ENCODE measurements at places on chromosomes 6 and 20.

DNA sequence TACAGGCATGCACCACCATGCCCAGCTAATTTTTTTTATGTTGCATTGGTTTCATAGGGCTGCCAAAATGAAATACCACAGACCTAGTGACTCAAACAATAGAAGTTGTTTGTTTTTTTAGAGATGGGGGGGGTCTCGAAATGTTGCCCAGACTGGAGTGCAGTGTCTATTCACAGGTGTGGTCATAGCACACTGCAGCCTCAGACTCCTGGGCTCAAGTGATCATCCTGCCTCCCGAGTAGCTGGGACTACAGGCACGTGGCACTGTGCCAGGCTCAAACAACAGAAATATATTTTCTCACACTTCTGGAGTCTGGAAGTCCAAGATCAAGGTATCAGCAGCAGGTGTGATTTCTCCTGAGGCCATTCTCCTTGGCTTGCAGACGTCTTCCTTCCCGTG, 6.6 kb upstream of the SLC16A10 start:
- DNase-seq: no peak

DNA sequence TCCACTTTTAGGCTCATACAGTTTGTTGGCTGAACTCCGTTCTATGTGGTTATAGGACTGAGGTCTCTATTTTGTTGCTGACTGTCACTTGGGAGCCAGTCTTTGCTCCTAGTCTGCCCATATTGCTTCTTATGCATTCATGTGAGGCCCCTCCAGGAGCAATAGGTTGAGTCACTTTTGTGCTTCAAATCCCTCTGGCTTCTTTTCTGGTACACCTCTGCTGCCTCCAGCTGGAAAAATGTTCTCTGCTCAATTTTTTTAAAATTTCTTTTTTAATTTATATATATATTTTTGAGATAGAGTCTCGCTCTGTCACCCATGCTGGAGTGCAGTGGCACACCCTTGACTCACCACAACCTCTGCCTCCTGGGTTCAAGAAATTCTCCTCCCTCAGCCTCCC, 42.7 kb upstream of the NOX3 start:
- DNase-seq: no peak

GRCh38 chr20:19699180-19699971, 58.7 kb upstream of the RIN2 start:
- DNase-seq: no peak

DNA sequence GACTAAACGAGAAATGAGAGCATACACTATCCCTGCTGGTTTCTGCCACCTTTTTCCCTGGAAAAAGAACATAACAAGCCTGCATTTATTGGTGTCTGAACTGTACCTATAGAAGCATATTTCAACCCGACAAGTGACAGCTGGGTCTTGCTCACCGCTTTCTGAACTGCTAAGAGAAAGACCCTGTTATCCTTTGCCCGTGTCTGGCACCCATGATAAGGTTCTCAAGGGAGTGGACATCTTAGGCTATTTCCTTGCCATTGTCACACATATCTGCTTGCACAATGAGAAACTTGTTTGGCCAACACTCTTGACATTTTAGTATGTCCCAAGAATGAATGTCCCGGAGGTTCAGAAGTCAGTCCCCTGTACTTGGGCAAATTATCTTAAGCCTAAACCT, 19.3 kb downstream of the RIPOR2 start:
- no peak for DNase-seq

DNA sequence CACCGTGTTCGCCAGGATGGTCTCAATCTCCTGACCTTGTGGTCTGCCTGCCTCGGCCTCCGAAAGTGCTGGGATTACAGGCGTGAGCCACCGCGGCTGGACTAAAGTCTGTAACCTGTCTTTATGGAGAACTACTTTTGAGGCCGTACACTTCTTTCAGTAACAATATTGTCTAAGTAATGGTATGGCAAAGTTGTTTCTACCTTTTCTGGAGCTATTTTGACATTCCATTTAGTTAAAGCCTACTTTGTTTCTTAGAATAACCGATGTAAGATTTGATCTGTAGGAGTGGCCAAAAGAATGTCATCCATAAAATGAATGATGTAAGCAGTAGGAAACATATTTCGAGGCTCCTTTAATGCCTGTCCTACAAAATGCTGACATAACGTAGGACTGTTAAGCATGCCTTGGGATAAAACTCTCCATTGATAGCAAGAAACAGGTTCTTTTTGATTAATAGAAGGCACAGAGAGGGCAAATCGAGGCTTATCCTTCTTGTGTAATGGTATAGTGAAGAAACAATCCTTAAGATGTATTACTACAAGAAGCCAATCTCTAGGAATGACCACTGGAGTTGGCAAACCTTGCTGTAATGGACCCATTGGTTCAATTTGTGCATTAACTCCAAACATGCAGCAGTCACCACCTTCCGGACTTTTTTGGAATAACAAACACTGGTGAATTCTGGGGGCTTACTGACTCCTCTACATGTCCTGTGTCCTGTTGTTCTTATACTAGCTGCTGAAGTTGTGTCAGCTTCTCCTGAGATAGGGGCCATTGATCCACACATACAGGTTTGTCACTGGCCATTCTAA, 35.9 kb downstream of the HLA-DRA start:
- no peak for DNase-seq

- DNase-seq: no peak
Measured at GRCh38 chr6:77228279-77228678, 235.0 kb downstream of the HTR1B start.

DNA sequence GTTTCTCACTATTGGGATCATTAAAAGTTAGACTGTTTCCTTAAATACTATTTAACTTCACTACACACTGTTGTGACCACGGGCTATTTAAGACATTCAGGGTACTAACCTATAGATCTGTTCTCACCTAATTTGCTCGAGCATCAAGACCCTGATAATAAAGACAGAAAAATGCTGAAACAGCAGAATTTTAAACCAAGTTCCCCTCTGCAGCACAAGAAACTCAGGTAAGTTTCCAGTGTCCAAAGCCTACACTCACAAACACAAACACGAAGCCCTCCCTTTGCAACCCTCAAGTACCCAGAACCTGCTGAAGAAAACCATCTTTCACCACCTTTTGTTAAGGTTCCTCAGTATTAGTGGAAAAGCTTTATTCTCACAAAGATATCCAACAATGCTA, 4.0 kb downstream of the SNX5 start:
- DNase-seq: no peak

GRCh38 chr20:19616620-19617019, 141.4 kb upstream of the RIN2 start:
- no peak for DNase-seq

DNA sequence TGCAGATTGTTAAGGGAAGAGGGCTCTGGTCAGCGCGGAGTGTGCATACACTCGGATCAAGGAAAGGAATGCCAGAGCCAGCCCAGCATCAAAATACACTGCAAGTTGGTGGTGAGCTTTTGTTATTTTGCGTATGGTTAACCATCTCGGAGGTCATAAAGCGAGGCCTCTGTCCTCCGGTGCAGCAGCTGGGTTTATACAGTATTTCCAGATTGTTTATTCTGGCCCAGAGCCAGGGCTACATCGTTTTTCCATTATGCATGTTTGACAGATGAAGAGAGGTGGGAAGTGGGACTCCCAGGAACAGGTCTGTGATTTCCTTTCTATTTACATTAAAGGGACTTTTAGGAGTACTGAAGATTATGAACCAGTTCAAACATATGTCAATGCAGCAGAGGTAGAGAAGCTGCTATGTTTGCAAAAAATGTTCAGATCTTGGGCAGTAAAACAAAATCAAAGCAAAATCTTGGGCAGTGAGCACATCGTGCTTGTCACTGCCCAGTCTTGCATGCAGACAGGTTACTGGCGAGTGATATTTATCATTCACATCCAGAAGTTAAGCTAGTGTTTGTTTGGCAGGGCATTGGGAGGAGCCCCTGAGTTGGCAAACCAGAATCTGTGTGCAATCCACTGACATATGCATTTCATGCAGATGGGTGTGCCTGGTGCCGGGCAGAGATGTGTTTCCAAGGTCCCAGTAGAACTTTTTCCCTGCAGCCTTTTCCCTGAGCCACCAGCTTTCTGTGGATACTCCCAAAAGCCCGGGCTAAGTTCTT, 256.3 kb upstream of the TAB2 start:
- peak; percentile 50 for DNase-seq

DNA sequence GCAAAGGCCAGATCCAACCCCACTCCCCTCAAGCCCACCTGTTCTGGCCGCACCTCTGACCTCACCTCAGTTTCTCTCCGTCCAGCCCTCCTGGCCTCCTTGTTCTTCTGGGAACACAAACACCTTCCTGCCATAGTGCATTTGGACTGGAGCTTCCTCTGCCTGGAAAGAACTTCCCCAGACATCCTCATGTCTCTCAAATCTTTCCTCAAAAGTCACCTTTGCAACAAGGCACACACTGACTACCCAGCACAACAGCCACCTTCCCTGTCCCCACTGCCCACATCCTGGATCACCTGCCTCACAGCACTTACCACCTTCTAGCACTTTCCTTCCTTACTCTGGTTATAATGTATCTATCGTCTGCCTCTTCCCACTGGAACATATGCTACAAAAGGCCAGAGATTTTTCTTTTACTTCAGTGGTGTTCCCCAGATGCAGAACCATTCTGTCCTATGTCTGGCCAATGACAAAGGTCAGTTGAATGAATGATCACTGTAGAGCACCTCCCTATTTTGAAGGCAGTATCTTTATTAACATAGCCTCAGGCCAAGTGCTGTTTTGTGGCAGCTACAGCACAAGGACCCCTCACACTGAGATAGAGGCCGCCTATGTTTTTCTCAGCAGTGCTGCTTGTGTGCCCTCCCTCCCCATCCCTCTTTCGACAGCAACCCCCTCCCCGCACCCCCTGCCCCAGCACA, 4.1 kb downstream of the HLA-B start:
- DNase-seq: no peak

DNA sequence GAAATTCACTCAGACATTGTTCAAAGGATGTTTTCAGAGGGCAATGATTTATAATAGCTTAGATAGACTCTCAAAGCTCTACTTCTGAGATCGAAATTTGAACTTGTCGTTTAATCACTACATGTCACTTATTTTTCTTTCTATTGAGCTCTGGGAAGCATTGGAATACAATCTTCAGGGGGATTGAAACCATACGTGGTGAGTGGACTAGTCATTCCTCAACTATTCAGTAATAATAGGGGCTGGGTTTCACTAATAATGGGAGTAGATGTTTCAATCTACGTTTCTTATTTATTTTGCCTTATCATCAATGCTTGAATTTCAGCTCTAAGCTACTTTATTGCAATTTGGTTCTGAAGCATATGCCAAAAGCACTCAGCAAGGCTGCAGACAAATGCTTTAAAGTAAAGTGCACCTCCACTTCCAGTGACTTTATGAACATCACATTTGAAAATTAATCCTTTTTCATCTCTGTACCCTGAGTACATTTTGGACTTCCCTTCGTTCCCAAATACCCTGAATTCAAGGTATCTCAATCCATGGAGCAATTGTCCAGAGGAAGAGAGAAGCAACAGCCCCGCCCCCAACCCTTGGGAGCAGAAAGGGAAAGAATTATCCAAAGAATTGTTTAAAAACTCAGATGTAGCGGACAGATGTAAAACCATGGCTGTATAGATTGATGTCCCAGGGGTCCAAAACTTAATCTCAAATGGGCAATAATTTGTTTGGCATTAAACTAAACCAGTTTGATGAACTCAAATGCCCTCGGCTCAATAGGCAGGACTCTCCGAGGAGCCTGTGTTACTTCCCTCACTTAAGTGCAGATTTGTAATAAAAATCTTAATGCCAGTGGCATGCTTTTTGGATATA, 68.1 kb downstream of the HFE start:
- peak; percentile 38 for DNase-seq

DNA sequence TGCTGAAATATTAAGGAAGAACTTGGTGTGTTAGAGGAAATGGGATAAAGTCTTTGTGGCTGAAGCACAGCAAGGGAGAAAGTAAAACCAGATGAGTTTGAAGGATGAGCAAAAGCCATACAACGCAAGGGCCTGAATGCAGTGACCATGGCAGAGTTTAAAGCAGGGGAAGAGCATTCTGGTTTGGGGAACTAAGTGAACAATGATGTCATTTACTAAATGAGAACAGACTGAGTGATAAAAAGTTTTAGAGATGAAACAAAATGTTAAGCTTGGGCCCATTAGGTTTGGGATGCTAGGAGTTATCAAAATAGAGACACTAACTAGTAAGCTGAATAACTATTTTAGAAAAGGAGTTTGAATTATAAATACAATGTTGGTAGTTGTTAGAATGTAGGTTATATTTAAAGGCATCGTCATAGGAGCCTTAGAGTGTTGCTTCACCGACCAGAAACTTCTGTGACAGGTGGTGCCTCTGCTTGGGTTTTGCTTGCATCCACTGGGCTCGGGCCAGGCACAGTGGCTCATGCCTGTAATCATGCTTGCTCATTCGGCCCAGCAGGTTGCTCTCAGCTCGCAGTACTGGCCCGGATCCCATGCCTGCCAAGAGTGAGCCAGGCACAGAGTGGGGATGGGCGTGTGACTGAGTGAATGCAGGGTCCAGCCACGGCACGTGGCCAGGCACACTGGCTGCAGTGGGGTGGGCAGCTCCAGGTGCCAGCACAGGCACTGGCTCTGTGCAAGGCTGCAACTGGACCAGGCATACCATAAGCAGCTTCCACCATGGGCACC, 37.4 kb upstream of the OPRM1 start:
- DNase-seq: no peak

DNA sequence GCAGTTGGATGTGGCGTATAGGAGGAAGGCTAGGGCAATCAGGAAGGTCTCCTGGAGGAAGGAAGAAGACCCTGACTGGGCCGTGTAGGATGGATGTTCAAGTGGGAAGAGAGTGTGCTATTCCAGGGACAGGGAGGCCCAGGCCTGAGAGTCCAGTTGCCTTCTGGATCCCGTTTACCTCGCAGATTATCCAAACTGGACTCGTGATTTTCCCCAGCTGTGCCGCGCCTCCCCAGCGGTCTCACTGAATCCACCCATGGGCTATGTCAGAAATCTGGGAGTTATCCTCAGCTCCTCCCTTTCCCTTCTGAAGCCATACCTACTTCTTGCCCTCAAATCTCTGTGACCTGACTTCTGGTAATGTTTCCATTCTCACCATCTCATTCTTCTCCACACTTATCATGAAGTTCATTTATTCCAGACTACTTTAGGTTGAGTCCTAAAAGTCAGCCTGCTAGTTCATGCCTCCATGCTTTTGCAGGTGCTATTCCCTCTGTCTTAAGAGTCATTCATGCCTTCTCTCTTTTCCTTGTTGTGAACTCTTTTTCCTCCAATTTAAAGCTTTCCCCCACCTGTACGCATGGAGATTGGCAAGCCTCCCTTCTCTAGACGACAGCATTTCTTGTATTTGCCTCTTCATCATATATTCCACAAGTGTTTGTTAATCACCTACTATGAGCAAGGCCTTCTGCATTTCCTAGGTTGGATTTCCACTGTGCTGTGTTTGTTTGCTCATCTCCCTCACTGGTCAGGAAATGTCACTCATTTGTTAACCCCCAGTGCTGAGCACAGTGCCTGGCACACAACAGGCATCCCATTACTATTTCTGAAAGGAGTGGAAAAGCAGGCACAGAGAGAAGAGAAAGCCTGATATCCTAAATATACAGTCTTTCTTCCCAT, 2.7 kb downstream of the SDCBP2 start:
- no peak for DNase-seq

- DNase-seq: no peak
Measured at GRCh38 chr6:169808608-169808967, 57.2 kb downstream of the ERMARD start.
